NCI-H82 (cell line): ENCODE measurements at places on chromosomes 4 and X.
A peak's percentile ranks its signal among the peaks of the same experiment; 100 is the strongest.

GRCh38 chrX:139126493-139126892, 404.0 kb upstream of the F9 start:
- peak; percentile 74 for DNase-seq

- DNase-seq: no peak
Observed at GRCh38 chr4:10245751-10246150, 129.2 kb upstream of the WDR1 start.

DNA sequence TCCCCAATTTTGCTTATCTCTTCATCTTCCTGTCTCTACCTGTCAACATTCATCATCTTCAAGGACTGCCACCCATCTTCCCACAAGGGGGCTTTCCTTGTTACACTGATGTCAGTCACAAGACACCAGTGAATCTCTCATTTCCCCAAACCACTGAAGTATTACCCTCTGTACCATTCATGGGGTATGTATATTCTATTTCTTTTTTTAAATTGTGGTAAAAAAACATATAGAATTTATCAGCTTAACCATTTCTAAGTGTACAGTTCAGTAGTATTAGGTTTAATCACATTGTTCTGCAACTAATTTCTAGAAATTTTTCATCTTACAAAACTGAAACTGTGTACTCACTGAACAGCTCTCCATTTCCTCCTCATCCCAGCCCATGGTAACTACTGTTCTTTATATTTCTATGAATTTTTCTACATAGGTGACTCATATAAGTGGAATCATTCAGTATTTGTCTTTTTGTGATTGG, 98.6 kb downstream of the LARP7 start:
- peak; percentile 3 for DNase-seq

DNA sequence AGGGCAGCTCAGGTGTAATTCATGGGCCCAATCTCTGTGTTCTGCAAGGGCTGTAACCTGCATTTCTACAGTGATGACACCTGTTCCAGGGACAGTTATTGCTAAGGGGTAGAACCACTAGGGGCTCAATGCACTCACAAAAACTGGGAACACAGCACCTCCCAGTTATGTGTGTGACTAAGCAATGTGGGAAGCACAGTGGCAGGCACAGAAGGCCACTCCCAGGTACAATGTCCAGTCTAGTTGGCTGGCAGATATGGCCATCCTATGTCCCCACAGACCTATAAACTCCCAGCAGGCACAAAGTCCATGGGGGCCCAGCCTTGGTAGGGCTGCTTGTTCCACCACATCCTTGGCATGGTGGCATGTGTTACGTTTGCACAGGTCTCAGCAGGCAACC, 25.7 kb downstream of the CXCL13 start:
- DNase-seq: no peak

GRCh38 chr4:48047896-48048295, 31.3 kb downstream of the NIPAL1 start:
- DNase-seq: no peak

GRCh38 chr4:43132010-43132582, 239.6 kb downstream of the GRXCR1 start:
- peak; percentile 85 for DNase-seq

DNA sequence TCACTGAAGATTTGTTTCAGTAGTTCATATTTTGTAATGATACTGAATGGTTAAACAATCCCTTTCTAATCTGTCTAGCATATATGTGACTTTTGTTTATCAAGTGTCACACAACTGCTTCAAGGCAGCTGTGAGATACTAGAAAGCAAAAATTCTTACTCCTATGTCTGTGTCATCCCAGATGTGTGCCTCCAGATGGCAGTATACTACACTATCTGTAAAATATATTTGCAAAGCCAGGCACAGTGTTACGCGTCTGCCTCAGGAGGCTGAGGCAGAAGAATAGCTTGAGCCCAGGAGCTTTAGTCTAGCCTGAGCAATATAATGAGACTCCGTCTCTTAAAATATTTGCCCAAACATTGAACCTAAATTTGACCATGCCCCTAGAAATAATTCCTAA, 4.0 kb downstream of the NUDT10 start:
- peak; percentile 64 for DNase-seq

DNA sequence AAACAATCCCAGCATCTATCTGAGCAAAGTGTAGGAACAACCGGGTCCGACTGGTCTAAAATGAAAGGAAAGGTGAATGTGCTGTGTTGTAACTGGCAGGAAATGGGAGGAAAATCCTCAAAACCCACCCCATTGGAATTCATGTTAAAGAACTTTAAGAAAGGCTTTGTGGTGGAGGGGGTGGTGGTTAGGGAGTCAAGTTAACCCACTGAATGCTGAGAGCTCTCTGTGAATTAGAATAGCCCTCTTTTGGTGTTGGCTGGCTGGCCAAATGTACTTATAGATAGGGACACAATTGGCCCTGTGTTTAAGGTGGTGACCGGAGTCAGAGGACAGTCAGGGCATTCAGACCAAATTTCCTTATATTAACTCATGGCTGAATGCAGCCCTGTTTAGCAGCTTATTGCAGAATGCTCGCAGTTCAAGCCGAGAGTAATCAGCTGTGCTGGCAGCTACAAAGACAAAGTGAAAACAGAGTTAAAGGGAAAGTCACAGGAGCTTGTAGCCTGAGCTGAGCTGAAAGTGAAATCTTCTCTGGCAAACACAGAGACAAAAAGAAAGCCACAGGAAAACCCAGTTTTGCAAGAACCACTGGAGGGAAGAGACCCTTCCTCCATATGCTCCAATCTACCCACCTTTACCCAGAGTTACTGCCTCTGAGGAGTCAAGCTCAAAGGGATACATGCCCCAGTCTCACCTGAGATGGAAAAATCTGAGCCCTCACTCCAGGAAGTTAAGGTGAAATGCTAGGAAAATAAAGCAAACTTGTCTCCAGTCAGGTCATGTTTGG, 38.5 kb upstream of the UGT2B7 start:
- no peak for DNase-seq

DNA sequence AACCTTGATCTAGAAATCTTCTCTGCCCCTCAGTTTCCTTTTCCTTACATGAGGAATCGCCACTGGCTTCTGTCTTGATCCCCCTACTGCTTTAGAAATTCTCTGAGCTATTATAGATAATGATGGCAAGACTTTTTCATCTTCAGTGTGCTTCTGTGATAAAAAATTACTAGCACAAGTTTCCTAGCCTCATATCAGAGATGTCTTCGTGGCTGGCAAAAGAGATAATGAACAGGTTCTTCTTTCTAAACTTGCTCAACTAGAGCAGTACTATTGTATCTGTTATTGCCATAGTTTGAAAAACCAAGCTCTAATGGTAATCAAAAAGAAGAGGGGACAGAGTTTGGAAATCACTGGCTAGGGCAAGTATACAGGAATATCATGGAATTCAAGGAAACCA, 4.1 kb upstream of the PDGFC start:
- DNase-seq: no peak

GRCh38 chrX:371907-372306, 14.8 kb downstream of the PPP2R3B start:
- DNase-seq: no peak

DNA sequence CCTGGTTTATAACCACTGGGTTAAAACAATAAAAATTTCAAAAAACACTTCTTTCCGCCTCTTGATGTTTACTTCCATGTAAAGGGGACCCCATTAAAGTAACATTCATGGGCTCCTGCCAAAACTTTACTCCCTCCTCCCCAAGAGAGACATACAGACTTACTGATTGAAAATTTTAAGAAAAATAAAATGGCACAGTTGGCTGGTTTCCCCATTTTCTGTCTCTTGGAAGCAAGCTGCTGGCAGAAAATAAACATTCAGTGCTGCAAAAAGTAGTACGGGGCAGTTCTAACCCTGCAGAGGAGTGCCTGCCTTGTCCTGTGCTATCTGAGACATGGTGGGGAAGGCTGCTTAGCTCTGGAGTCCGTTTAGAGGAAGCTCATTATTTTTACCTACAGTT, 187.3 kb upstream of the INTU start:
- DNase-seq: no peak

DNA sequence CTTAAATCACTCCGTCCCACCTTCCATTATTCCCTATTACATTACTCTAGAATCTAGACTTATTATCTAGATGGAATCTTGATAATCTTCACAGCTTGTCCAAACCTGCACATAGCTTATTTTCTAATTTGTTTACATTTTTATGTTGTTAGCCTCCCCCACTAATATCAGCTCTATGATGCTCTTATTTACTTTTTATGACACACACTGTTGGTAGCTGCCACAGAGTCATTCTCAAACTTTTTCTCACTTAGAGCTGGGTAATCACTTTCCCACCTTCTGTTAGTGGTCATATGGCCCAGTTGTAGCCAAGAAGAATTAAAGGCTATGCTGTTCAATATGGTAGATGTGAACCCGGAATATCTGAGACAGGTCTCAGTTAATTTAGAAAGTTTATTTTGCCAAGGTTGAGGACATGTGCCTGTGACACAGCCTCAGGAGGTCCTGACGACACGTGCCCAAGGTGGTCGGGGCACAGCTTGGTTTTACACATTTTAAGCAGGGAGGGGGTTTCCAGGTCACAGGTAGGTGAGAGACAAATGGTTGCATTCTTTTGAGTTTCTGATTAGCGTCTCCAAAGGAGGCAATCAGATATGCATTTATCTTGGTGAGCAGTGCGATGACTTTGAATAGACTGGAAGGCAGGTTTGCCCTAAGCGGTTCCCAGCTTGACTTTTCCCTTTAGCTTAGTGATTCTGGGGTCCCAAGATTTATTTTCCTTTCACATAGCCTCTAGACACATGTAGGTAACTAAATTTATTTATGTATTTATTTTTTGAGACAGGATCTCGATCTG, 7.0 kb upstream of the ADGRA3 start:
- DNase-seq: no peak

DNA sequence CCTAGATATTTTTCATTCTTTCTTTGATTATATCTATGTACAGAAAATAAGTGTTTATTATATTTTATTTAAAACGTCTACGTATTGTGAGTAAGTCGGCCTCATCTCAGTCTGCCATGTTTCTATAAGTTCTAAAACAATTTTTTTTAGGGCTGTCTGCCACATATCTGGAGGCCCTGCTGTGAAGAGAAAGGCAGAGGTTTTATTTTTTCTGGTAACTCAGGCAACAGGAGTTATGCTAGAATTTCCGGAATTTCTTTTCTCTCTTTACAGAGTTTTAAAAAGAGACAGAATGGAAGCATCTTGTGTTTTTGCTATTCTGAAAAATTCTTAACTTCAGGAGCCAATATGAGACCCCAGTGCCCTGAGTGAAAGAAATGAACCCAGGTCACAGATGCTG, 1124.0 kb upstream of the TENM3 start:
- DNase-seq: no peak

- DNase-seq: no peak
Observed at GRCh38 chrX:103002576-103002975, 61.4 kb downstream of the BEX1 start.

- DNase-seq: no peak
Observed at GRCh38 chr4:149765630-149766029, 50.0 kb downstream of the IQCM start.

- DNase-seq: no peak
Observed at GRCh38 chrX:24619647-24620046, 27.5 kb downstream of the PCYT1B start.

DNA sequence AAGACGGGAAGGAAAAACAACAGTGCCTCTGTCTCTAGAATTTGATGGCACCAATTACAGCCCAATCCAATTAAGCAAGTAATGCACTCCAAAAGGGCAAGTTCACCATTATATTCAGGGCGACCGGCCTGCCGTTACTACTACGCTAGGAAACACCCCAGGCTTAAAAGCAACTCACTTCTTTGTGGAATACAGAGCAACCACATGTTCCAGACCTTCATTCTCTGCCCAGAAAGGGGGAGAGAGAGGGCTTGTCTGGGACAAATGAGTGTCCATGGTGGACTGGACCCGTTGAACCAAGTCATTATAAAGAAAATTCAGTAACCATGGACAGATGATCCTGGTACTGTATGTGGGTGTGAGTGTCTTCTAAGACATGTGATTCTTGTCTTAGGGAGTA, 1.6 kb downstream of the KDR start:
- DNase-seq: peak; percentile 17

DNA sequence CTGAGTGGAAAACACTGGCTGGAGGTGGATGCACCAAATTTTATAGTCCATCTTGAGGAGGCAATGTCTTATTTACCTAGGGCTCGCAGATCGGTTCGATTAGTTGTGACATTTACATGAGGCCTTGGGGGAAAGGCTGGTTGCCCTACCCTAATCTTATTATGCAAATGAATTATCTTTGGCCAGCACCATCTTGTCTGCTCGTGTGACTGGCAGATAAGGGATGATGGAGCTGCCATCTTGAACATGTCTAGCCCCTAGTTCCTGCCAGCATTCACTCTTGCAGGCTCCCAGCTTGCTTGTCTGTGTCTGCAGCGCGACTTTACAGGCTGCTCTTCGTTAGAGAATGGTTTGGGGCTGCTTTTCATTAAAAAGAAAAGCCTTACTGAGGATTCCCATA, 61.9 kb downstream of the SEC24B start:
- DNase-seq: peak; percentile 11

DNA sequence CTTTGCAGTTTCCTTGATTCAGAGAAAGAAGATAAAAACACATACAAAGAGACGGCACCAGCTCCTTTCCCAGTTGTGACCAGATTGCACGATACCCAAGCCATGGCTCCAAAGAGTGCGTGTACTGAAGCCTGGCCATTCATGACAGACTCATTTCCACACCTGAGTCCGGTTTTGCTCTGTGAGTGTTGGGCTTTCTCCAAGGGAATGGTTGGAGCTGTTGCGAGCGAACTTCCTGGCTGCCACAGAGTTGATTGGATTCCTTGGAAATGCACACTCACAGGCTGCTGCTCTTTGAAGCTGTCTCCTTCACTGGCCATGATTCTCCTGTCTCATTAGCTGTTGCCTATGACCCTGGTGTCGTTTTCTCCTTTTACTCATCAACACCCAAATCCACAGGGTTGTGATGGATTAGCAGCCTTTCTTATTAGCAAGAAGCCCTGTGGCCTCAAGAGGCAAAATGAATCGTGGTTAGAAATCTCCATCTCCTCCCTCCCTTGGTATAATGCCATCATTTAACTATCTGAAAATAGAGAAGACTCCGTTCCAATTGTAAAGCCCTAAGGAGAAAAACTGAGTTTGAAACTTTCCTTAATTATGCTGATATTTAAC, 43.9 kb upstream of the BBS12 start:
- no peak for DNase-seq

DNA sequence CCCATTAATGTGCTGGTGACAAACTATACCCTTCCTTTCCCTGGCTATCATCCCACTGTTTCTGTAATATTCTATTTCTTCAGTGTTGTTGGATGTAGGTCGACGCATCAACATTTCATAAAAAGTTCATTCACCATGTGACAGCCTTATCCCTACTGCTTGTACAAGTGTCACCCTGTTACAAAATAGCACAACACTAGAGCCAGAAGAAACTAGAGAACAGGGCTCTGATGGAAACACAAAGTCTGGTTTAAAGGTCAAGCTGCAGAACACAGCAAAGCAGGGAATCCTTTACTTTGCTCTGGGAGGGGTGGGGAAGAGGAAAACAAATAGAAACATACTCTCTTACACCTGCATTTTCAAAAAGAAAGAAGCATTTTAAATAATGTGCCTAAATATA, 131.3 kb upstream of the TBC1D9 start:
- no peak for DNase-seq

DNA sequence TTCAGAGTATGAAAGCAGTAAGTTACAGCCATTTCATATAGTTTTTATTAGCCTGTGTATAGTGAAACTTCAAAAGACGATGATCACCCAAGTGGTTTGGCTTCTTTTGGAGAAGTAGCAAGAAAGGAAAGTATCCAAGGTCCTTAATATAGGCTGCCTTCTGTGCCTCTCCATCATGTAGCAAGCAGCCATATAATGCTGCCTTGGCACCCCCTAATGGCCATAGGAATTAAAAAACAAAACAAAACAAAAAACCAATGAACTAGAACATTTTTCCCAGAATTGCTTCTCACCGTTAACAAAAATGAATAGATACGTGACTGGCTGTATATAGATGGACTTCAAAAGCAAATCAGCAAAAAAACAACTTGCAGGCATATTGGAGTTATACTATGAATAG, 18.9 kb downstream of the LAMP2 start:
- peak; percentile 44 for DNase-seq
